Right cardiac atrium (tissue), 5 donors: ENCODE measurements at places on chromosomes 3 and 15. TPM values are rescaled to one million over a fixed set of nuclear protein-coding genes. Genes with fewer than 3 reads are reported as not detected.

GRCh38 chr15:96362755-96363651 is 32.5 kb downstream of the NR2F2 start:
- no peak for DNase-seq

- no peak for DNase-seq
Measured at GRCh38 chr3:195451373-195452015, 8.7 kb upstream of the ACAP2 start.

GRCh38 chr15:62280625-62281024 is 115.5 kb upstream of the C2CD4B start:
- DNase-seq: no peak

Gene VPS13C
- 36.2 TPM for total RNA-seq

Gene KLHL6
- total RNA-seq: 1.5 TPM

Gene HYAL1
- 17.8 TPM for total RNA-seq

DNA sequence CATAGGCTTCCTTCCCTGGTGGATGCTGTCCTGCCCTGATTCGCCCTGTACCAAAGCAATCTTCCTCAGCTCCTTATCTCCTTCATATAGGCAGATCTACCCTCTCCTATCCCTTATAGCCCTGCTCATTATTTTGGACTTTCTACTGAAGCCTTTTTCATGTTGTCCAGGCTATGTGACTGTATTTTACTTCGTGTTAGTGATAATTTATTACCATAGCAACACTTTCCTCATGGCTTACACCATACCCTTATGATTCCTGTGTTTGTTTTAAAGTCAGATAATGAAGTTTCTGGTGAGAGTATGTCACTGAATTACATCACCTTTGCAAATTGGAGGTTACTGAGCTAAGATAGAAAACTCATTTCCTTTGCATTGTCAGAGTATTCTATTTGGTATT is 352.6 kb downstream of the NLGN1 start:
- no peak for DNase-seq

GRCh38 chr3:69541711-69542088 is 155.8 kb upstream of the FRMD4B start:
- DNase-seq: peak; percentile 47

DNA sequence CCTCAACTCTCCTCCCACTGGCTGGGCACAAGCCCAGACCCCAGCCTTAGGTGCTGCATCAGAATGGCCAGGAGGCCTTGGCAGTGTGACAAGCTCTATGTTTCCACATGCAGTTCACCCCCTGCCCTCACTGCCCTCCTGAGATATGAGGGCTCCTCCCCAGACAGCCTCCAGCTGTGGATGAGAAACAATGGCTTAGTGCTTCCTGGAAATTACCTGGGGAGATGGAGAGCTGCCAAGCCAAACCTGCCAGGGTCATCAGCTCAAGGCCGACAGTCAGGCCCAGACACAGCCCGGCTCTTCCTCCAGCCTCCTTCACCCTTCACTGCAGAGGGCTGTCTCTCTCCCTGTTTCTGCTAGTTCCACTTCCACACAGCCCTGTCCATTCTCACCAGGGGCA is 76.3 kb downstream of the MYLK start:
- no peak for DNase-seq

Gene ASB14
- total RNA-seq: 1.3 TPM

Gene SLC6A11
- not detected for total RNA-seq

- DNase-seq: peak; percentile 89
Measured at GRCh38 chr3:11591391-11592282, 52.1 kb downstream of the VGLL4 start.

Gene SEMA3G
- total RNA-seq: 7.7 TPM

DNA sequence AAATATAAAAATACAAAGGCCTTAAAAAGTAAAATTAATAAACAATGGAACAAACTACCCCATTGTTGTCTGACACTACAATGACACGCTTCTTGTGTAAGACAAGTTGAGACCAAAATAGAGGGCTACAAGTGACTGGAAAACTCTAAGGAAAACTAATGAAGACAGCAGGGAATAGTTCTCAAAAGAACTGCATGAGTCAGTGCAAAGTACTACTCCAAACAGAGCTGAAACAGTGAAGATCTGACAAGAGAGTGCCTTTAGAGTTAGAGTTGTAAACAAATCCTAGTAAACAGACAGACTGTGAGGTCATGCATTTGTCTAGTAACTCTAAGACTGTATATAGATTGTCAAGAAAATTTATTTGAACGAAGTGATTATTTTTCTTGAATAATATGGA is 233.9 kb downstream of the BBX start:
- no peak for DNase-seq

- no peak for DNase-seq
Measured at GRCh38 chr15:29377161-29377560, 107.5 kb upstream of the NSMCE3 start.

- DNase-seq: no peak
Measured at GRCh38 chr3:89494734-89495133, 387.3 kb downstream of the EPHA3 start.

DNA sequence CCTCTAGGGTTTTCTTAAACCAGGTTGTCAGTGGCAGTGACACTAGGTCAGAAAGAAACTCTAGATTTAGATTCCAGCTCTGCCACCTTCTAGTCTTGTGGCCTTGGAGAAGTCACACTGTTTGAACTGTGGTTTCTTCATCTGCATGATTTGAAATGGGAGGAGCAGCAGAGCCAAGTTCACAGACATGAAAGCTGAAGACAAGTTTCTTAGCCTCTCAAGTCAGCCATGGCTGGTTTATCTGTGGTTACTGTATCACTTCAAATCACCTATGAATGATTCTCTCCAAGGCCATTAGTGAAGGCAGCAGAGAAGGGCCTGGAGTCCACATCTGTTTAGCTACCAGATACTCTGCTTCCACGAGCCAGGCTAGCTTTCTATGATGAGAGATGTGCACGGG is 15.6 kb downstream of the CLEC3B start:
- DNase-seq: no peak

Gene CKMT1B
- 0.70 TPM for total RNA-seq

- no peak for DNase-seq
Measured at GRCh38 chr3:169286214-169286613, 377.3 kb downstream of the MECOM start.

Gene C15orf62
- 0.28 TPM for total RNA-seq

Gene SERPINI2
- 1.5 TPM for total RNA-seq

GRCh38 chr15:79815468-79815867 is 81.3 kb downstream of the MTHFS start:
- DNase-seq: peak; percentile 69

DNA sequence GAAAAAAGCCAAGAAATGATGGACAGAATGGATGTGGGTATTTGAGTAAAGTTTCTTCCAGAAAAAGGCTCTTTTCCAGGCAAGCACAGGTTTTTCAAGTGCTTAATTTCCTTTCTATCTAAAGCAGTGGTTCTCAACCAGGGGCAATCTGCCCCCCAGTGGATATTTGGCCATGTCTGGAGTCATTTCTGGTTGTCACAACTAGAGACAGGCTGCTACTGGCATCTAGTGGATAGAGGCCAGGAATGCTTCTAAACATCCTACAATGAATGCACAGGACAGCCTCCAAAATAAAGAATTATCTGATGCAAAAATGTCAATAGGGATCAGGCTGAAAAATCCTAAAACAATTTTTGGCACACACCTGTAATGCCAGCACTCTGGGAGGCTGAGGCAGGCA is 23.9 kb downstream of the SEC22C start:
- no peak for DNase-seq

GRCh38 chr3:115084686-115085085 is 62.4 kb downstream of the ZBTB20 start:
- no peak for DNase-seq

DNA sequence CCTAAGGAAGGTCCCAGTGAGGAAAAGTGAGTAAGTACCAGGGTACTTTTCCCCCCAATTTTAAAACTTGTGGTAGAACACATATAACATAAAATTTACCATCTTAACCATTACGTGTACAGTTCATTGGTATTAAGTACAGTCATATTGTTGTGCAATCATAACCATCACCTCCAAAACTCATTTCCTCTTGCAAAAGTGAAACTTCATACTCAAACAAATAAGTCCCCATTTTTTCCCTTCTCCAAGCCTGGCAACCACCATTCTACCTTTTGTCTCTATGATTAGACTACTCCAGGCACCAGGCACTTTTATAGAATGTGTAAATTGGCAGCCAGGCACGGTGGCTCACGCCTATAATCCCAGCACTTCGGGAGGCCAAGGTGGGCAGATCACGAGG is 12.2 kb downstream of the PRC1 start:
- DNase-seq: no peak

DNA sequence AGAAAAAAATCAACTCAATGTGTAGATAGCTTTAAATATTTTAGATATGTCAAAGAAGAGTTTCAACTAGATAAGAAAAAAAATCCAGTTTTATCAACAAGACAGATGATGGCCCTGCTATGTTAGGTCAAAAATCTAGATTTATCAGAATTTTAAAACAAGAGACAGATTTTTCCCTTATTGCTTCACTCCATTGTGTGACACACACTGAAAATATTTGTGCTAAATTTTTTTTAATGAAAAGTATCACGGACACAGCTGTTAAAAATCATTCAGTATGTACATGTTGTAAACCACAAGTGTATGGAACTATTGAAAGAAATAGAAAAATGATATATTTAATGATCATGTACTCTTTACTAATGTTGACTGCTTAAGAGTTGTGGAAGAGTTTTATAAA is 43.6 kb downstream of the FOXB1 start:
- DNase-seq: no peak

- no peak for DNase-seq
Measured at GRCh38 chr3:186181901-186182300, 73.0 kb upstream of the ETV5 start.

DNA sequence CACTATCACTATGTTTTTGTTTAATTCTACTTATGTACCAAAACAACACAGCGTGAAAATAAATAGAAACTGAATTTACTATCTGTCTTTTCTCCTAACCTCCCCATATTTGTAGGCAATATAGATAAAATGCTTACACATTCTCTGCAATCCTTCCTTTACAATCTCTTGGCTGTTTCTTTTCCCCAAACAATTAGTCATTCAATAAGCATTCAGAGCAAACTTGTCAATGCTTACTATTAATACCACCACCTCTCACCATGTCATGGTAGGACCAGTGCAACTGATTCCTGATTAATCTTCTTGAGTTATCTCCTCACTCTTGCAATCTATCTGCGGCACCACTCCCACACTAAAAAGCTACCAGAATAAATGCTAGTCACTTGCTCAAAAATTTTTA is 74.0 kb upstream of the TTBK2 start:
- DNase-seq: no peak

Gene OIP5
- total RNA-seq: 0.25 TPM

Gene TEX55
- not detected for total RNA-seq

GRCh38 chr3:109045271-109046040 is 72.5 kb downstream of the MORC1 start:
- DNase-seq: no peak

- peak; percentile 56 for DNase-seq
Measured at GRCh38 chr3:149534671-149535332, 60.3 kb downstream of the TM4SF4 start.

Gene TMEM212
- total RNA-seq: not detected
